SW 1271 (cell line): ENCODE measurements at places on chromosomes 7 and 10.

DNA sequence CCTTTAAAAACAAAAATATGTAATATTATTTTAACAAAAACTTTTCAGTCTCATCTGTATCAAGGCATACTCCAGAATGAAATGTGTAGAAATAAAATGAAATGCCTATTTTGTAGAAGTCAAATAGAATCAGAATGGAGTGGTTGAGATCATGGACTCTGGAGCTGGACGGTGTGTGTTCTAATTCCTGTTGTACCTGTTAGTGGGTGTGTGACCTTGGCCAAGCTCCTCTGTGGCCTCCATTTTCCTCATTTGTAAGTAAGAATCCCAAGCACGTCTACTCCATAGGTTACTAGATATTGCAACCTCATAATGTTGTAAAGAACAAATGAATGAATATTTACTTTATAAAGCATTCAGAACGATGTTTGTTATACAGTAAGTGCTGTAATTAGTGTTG, 74.9 kb downstream of the HDAC9 start:
- no peak for DNase-seq

DNA sequence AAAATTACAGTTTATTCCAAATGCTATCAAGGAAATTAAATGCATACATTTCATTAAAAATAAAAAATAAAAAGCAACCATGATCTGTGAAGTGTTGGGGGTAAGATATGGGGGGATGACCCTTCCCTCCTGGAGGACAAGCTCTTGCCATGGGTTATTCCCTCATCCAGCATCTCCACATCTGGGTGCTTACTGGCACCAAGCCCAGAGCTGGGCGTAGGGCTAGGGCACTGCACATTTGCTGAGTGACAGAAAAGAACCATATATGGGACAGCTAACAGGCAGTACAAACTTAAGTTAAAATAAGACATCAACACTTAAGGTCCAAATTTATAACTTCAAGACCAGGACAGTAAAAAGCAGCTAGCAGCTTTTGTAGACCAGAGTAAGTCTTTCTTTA, 10.2 kb downstream of the CCDC6 start:
- DNase-seq, result no peak

- DNase-seq, result no peak
Measured at GRCh38 chr10:61998937-61999336, 97.4 kb downstream of the ARID5B start.

GRCh38 chr7:139694389-139694676, 83.5 kb downstream of the HIPK2 start:
- no peak for DNase-seq

DNA sequence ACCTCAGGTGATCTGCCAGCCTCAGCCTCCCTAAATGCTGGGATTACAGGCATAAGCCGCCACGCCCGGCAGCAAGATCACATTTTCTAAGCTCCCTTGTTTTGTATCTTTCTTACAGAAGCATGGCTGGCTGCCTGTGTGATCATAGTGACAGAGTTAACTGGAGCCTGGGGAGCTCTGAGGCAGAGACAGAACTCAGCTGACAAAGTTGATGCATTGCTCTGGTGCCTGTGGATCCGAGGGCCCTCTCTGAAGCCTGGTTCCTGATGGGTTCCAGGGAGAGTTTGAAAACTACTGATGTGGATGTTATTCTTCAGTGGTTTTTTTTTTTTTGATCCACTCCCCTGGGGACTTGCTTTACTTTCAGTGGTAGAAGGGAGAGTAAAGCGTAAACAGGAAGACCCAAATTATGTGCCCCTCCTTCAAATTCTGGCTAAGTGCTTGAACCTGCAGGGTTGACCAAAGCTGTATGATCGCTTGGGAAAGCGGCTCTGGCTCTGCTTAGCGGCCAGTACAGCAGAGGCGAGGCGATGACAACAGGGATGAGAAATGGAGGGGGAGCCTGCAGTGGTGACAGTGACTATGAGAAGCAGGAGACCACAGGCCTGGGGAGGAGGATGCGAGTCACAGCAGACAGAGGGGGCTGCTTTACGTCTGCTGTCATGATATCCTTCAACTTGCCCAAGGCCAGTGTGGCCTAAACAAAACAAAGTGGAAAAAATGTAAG, 6.8 kb upstream of the EFCAB10 start:
- no peak for DNase-seq

- DNase-seq, result no peak
Measured at GRCh38 chr7:104979167-104979841, 34.7 kb upstream of the KMT2E start.

DNA sequence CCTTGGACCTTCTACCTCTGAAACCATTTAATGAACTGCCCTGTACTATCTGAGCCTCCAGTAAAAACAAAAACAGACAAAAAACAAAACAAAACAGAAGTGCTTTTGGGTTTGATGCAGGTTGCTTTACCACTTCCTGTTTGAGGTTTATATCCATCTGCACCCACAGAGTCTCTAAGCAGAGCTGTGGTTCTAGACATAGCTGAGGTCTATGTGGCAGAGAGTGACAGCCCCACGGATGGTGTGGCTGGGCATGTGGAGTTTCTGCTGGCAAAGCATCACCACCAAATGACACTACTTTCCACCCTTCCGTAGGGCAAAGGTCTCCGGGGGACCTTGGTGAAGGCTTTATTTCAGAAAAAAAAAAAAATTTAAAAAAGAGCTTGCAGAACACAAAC, 754.2 kb downstream of the GRID1 start:
- no peak for DNase-seq
